ENCODE measurements at places on chromosomes 1 and 21. TPM values are rescaled to one million over a fixed set of nuclear protein-coding genes. Genes with fewer than 3 reads are reported as not detected.
A peak's percentile ranks its signal among the peaks of the same experiment; 100 is the strongest.

RHBDL2 gene
- not detected for total RNA-seq

C1orf50 gene
- 1.8 TPM for total RNA-seq

ADGRB2 gene
- total RNA-seq, result 4.4 TPM

PTPRF gene
- total RNA-seq, result 8.7 TPM

SLAMF6 gene
- not detected for total RNA-seq

PLA2G2C gene
- not detected for total RNA-seq

- no peak for DNase-seq
Measured at GRCh38 chr1:65317866-65318653, 8.7 kb downstream of the DNAJC6 start.

DNA sequence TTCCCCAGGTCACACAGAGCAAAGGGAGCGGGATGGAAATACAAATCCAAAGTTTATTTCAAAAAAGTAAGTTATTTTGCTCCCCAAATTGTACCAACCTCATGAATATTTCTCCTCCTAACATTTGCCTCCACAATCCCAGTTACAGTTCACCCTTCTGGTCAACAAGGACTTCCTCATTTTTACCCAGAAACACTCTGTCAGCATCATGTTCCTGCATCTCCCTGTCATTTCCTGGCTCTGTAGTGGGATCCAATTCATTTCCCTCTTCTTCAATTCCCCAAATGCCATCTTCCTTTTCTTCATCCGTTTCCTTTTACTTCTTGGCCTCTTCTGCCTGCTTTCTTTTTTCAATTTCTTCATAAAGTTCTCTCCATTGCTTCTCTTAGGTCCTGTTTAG, 32.0 kb upstream of the EPS15 start:
- DNase-seq, result no peak

- no peak for DNase-seq
Measured at GRCh38 chr21:39003982-39004633, 179.1 kb downstream of the PSMG1 start.

- DNase-seq, result no peak
Measured at GRCh38 chr1:160718210-160718609, 6.6 kb upstream of the CD48 start.

DNA sequence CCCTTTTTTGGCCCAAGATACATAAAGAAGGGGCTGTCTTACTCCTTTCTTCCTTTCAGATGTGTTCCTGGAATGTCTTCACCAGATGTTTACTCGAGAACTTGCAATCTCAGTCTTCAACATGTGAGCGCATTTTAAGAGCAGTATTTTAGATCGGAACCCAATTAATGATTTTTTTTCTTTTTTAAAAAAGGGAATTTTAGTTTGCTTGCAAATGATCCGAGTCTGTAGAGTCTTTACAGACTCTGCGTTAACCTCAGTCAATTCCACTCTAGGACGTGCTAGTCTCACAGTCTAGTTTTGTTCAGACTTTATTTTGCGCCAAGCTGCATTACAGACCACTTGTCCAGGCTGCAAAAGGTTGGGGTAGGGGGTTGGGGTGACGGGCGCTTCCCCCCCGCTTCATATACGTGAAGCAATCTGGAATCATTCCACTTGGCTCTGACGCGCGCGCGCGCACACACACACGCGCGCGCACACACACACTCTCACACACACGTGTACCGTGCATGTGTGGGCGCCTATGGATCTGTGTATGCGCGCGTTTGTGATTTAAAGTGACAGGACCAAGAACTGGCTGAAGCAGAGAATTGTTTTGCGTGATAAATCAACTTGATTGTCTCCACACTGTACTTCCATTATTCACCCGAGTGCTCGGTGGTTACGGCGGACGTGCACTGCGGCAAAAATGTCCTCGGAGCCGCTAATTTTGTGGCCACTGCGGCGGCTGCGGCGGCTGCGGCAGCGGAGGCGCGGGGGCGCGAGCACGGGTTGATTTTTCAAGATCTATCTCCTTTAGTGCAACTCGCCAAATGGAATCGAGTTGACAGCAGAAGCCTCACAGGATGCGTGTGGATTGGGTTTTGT, 25.6 kb upstream of the NFIA start:
- DNase-seq, result peak; percentile 68

GRCh38 chr21:46126309-46127238, 28.7 kb downstream of the COL6A2 start:
- DNase-seq, result no peak

- DNase-seq, result no peak
Measured at GRCh38 chr1:19756480-19756879, 43.2 kb downstream of the TMCO4 start.

GRCh38 chr1:215863796-215864195, 296.7 kb downstream of the KCTD3 start:
- no peak for DNase-seq

All from SK-MEL-5 (cell line).